ENCODE measurements at places on chromosomes 5 and 9.

DNA sequence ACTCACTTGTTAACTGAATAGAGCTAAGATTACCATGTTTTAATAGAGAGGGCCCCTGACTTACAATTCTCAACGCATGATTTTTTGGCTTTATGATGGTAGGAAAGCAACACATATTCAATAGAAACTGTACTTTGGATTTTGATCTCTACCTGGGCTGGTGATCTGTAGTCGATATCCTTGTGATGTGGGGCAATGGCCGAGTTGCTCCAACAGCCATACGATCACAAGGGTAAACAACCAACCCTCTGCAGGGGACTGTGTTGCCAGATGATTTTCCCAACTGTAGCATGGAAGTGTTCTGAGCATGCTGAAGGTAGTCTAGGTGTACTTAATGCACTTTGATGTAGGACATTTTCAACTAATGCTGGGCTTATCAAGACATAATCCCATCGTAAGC, 36.5 kb downstream of the NSUN2 start:
- DNase-seq: no peak
- H3K27me3 ChIP-seq: no peaks in the 10 kb centered on the region
- H3K4me3 ChIP-seq: no peak overlapping the region
- H3K36me3 ChIP-seq: peaks cover 59% of the 10 kb centered on the region
- H3K27ac ChIP-seq: no peak overlapping the region

GRCh38 chr5:5221724-5222123, 81.6 kb downstream of the ADAMTS16 start:
- H3K4me1 ChIP-seq: no peaks in the 10 kb centered on the region
- H3K4me3 ChIP-seq: no peak overlapping the region
- no peaks in the 10 kb centered on the region for H3K36me3 ChIP-seq
- H3K27ac ChIP-seq: no peak overlapping the region

GRCh38 chr9:36396985-36397384, 3.1 kb downstream of the RNF38 start:
- H3K36me3 ChIP-seq: peaks cover 39% of the 10 kb centered on the region
- H3K4me1 ChIP-seq: peaks cover 72% of the 10 kb centered on the region
- DNase-seq: no peak
- H3K27ac ChIP-seq: peak overlapping the region; percentile 55

GRCh38 chr5:83576341-83576740, 104.8 kb downstream of the VCAN start:
- H3K4me1 ChIP-seq: no peaks in the 10 kb centered on the region
- H3K4me3 ChIP-seq: no peak overlapping the region
- H3K36me3 ChIP-seq: no peaks in the 10 kb centered on the region
- H3K27me3 ChIP-seq: peaks cover 18% of the 10 kb centered on the region

GRCh38 chr9:16619402-16619801, 251.1 kb downstream of the BNC2 start:
- H3K27ac ChIP-seq: no peak overlapping the region
- H3K27me3 ChIP-seq: no peaks in the 10 kb centered on the region
- no peaks in the 10 kb centered on the region for H3K4me1 ChIP-seq
- H3K4me3 ChIP-seq: no peak overlapping the region
- H3K36me3 ChIP-seq: no peaks in the 10 kb centered on the region

GRCh38 chr9:116656501-116656971, 30.6 kb upstream of the TRIM32 start:
- H3K27me3 ChIP-seq: no peaks in the 10 kb centered on the region
- H3K4me1 ChIP-seq: no peaks in the 10 kb centered on the region

GRCh38 chr9:38198140-38198539, 129.1 kb upstream of the SHB start:
- H3K27ac ChIP-seq: no peak overlapping the region
- H3K36me3 ChIP-seq: no peaks in the 10 kb centered on the region
- H3K27me3 ChIP-seq: peaks cover 7% of the 10 kb centered on the region
- H3K4me1 ChIP-seq: no peaks in the 10 kb centered on the region

DNA sequence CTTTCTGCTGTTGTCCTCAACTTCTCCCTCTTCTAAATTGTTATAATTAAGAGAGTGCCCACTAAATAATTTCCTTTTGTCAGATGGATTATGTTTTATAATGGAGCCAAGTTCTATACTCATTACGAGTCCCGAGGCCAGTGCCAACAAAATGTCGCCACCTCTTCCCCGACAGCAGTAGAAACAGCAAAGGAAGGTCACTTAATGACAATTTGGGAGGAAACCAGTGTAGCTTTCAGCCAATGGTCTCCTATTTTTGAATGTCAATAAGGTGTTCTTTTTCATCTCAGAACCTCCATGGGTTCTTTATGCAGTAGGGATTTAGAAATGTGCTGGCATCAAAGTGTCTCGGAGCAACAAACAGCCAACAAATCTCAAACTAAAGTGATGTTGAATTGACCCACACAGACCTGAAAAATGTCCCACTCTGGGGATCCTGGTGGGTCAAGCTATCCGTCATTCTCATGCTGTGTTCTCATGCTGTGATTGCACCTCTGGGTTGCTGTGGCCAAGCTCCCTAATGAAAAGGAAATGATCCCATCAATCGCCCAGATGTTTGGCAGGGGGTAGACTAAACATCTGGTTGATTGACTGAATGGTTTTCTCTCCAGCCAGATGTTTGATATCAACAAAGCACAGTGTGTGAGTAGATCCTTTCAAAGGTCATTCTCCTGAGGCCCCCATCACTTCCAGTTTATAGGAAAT, 291.9 kb downstream of the DMAC1 start:
- H3K36me3 ChIP-seq: no peaks in the 10 kb centered on the region
- no peak overlapping the region for H3K27ac ChIP-seq
- H3K4me3 ChIP-seq: no peak overlapping the region
- H3K27me3 ChIP-seq: peaks cover 18% of the 10 kb centered on the region

DNA sequence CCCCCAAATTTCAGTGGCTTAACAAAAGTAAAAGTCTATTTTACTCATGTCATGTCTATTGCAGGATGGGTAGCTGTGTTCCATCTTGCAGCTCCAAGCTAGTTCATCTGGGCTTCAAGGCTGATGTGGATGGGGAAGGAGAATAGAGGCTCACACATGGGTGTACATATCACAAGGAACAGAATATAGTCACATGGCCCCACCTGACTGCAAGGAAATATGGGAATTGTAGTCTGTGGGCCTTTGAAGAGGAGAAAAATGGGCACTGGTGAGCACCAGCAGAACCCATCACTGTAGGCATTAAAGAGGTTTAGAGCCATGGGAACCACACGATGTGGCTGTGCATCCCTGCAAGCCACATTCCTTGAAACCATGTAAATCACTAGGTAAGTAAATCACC, 17.9 kb upstream of the TRIO start:
- no peaks in the 10 kb centered on the region for H3K4me1 ChIP-seq
- no peak overlapping the region for H3K4me3 ChIP-seq
- no peak overlapping the region for H3K27ac ChIP-seq

GRCh38 chr5:95283761-95284571, 928 bp downstream of the MCTP1 start:
- no peak overlapping the region for H3K27ac ChIP-seq
- peak overlapping the region; percentile 62 for H3K4me3 ChIP-seq
- peaks cover 11% of the 10 kb centered on the region for H3K4me1 ChIP-seq

- peaks cover 5% of the 10 kb centered on the region for H3K4me1 ChIP-seq
- no peaks in the 10 kb centered on the region for H3K36me3 ChIP-seq
- no peak overlapping the region for H3K27ac ChIP-seq
- no peak overlapping the region for H3K4me3 ChIP-seq
Observed at GRCh38 chr5:68464424-68464823, 248.9 kb downstream of the PIK3R1 start.

GRCh38 chr9:89374176-89374575, 55.9 kb downstream of the SECISBP2 start:
- H3K4me1 ChIP-seq: peaks cover 42% of the 10 kb centered on the region
- H3K36me3 ChIP-seq: peaks cover 45% of the 10 kb centered on the region
- no peak for DNase-seq
- peak overlapping the region; percentile 94 for H3K27ac ChIP-seq
- H3K27me3 ChIP-seq: no peaks in the 10 kb centered on the region

DNA sequence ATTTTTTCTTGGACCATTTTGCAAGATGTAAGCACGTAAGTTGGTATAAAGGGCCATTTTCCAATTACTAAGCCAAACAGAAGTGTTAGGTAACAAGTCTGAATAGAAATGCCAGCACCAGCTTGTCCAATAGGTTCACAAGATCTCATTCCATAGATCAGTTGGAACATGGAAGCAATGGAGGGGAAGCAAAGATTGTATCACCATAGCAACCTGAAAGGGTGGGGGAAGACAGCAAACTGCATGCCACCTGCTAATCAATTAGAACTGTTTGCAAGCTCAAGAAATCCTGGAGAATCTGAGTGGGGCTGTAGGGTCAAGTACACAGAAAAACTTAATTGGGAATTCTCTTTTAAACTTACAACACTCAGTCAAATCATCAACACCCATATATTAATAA, 264.9 kb upstream of the EFNA5 start:
- H3K27ac ChIP-seq: no peak overlapping the region
- DNase-seq: no peak
- no peak overlapping the region for H3K4me3 ChIP-seq
- no peaks in the 10 kb centered on the region for H3K4me1 ChIP-seq
- H3K27me3 ChIP-seq: no peaks in the 10 kb centered on the region
- peaks cover 3% of the 10 kb centered on the region for H3K36me3 ChIP-seq

- no peak overlapping the region for H3K27ac ChIP-seq
- H3K4me3 ChIP-seq: no peak overlapping the region
- no peaks in the 10 kb centered on the region for H3K4me1 ChIP-seq
- DNase-seq: no peak
- no peaks in the 10 kb centered on the region for H3K36me3 ChIP-seq
Observed at GRCh38 chr5:83354958-83355357, 116.6 kb upstream of the VCAN start.

- peak overlapping the region; percentile 26 for H3K27ac ChIP-seq
- peaks cover 27% of the 10 kb centered on the region for H3K4me1 ChIP-seq
- H3K4me3 ChIP-seq: peak overlapping the region; percentile 31
- H3K36me3 ChIP-seq: no peaks in the 10 kb centered on the region
- peak; percentile 34 for DNase-seq
Observed at GRCh38 chr5:175895686-175896102, 24.3 kb downstream of the CPLX2 start.

DNA sequence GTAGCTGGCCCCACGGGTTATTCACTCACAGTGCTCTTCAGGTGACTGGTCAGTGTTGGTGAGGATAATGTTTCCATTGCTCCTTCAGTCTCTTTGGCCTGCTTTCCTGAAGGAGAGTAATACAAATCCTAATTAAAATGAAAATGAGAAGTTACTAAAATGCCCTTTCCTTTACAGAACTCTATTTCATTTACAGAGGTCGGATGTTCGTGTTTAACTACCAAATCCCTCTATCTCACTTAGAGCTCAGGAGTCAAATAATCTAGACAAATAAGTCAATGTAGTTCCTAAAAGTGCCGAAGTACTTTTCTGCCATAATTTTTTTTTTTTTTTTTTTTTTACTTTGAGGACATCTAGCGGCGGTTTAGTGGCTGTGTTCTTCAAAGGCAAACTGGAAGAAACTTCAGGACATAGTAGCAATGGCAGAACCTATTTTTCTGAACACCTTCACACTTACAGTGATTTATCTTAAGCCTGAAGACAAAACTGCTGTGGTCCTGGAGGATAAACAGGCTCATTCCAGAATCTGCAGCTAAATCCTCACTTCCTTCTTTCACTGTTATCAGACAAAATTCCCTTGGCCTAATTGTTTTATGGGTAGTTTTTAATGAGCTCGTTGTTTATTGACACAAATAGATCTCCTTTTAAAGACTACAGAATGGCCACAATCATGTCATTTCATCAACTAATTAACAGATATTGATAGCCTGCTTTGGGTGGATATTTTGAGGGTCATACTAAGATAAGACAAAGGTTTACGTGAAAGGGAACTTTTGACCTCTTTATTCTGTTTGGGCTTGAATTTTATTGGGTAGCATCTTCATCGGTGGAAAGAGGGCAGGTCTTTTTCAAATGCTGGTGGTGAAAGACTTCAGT, 207.6 kb upstream of the DMRTA1 start:
- peaks cover 17% of the 10 kb centered on the region for H3K27me3 ChIP-seq
- DNase-seq: no peak
- no peaks in the 10 kb centered on the region for H3K36me3 ChIP-seq
- H3K27ac ChIP-seq: no peak overlapping the region
- no peak overlapping the region for H3K4me3 ChIP-seq

- no peaks in the 10 kb centered on the region for H3K36me3 ChIP-seq
- H3K4me3 ChIP-seq: no peak overlapping the region
- no peak overlapping the region for H3K27ac ChIP-seq
Observed at GRCh38 chr9:100999906-101000544, 28.5 kb upstream of the PLPPR1 start.

DNA sequence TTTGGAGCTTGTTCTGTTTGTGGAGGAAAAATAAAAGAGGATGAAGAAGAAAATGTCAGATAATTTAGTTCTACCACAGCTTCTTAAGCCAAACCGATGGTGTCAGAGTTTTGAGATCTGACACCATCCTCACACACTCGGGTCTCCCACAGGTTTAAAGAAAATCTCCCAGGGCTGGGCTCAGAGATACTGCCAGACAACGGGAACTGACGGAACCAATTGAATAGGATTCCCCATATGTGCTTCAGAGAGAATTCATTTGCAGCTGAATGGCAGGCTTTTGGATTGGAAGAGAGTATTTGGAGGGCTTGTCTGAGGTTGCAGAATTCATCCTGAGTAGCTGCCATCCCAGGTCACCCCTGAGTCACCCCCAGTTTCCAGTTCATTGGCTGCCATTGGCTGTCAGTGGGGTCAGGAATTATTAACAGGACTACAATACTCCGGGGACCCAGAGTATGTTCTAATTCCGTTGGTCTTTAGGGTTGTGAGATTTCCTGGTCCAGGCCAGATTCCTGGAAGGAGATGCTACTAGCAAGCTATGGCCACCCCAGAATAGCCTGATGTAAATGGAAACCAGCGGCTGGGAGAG, 131.3 kb downstream of the PDZD2 start:
- no peaks in the 10 kb centered on the region for H3K36me3 ChIP-seq
- no peak for DNase-seq
- no peak overlapping the region for H3K27ac ChIP-seq
- H3K4me1 ChIP-seq: peaks cover 6% of the 10 kb centered on the region
- no peak overlapping the region for H3K4me3 ChIP-seq
- peaks cover 5% of the 10 kb centered on the region for H3K27me3 ChIP-seq

GRCh38 chr5:115423541-115423940, 121.0 kb downstream of the FEM1C start:
- H3K27ac ChIP-seq: no peak overlapping the region
- H3K27me3 ChIP-seq: peaks cover 32% of the 10 kb centered on the region
- no peak overlapping the region for H3K4me3 ChIP-seq
- peaks cover 8% of the 10 kb centered on the region for H3K4me1 ChIP-seq

GRCh38 chr9:74526215-74526614, 29.1 kb downstream of the RORB start:
- no peaks in the 10 kb centered on the region for H3K36me3 ChIP-seq
- no peak overlapping the region for H3K4me3 ChIP-seq
- DNase-seq: no peak
- H3K27ac ChIP-seq: no peak overlapping the region
